ENCODE measurements at places on chromosomes 4 and X.
A peak's percentile ranks its signal among the peaks of the same experiment; 100 is the strongest.

GRCh38 chr4:154604696-154605200 lies 7.7 kb downstream of the FGG start:
- no peak for DNase-seq

GRCh38 chr4:30836231-30836630 lies 116.1 kb downstream of the PCDH7 start:
- no peak for DNase-seq

GRCh38 chr4:169567916-169568315 lies 44.5 kb downstream of the NEK1 start:
- DNase-seq, result no peak

DNA sequence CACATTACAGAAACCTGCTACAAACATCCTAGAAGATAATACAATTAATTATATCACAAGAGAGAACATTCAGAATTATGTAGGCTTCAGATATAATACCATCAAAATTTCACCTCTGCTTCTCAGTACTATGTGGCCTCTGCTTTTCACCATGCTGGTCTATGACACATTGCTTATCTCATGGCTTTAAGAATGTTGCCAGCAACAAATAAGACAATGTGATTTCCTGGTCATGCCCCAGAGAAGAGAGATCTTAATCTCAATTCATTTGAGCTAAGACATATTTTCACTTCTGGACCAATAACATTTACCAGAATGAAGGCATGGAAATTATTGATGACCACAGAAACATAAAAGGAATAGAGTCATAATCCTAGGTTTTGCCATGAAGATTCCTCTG lies 1233.4 kb upstream of the ADGRL3 start:
- DNase-seq, result no peak

- DNase-seq, result no peak
These were observed 31.2 kb upstream of the TAB3 start for GRCh38 chrX:30920271-30920670.

DNA sequence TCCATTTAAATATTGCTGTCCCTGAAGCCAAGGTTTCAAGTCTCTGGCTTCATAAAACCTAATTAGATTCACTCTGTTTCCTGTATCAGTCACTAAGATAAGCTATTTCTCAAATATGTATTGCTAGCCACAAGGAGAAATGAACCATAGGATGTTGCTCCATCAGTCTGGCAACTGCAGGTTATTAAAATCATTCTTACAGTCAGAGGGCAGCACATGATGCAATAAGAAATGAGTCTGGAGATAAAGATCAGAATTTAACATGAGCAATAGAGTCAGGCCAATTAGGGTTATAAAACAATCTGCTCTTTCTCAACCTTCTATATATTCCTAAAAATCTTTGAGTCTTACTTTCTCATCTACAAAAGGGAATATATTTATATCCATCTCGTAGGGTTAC lies 7.2 kb downstream of the PRKG2 start:
- no peak for DNase-seq

DNA sequence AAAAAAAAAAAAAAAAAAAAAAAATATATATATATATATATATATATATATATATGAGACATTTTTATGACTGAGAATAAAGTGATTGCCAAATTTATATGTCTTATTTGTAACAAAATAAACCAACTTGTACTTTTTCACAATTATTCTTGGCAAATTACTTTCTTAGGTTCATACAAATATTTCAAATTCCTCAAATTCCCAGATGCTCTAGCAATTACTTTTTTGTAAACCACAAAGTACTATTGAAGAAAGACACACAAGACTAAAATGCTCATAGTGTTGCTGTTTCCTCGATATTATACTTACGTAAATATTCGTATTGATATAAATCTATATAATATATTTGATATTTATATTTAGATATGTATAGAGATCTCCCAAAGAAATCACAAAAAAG lies 390.0 kb downstream of the FAT4 start:
- DNase-seq, result no peak

DNA sequence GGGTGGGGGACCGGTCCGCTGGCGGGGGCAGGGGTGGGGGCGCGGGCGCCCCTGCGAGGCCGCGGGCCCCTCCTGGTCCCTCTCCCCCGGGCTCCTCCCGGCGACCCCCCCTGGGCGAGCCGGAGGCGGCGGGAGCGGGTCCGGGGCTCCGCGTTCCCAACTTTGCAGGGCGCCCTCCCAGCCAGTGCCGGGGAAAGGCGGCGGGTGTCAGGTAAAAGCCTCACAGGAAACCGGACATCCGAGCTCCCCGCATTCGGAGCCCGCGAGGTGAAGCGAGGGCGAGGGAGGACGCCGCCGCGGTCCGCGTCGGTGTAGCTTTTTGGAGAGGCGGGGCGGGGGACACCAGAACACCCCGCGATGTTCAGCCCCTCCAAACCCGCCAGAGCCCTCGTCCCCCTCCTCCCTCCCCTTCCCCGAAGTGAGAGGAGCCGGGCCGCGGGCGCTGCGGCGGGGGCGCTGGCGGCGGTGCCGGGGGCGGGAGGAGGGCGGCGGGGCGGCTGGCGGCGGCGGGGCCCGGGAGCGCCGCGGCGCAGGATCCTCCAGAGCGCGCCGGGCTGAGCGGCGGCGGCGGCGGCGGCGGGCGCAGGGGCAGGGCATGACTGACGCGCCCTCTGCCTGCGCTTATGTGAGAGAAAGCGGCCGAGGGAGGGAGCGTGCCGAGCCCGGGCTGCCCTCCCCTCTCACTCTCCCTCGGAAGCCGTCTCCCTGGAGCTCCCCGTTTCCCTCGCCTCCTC lies at the start of gene VEGFC:
Gene VEGFC, minus strand, starts transcription at position 597 of the 734 bp plus-strand sequence. CDS start 611 bp downstream, outside the sequence.
- peak; percentile 44 for DNase-seq

- no peak for DNase-seq
These were observed 61.9 kb upstream of the IGFBP7 start for GRCh38 chr4:57172065-57172464.

GRCh38 chr4:39362827-39363226 lies 3.3 kb downstream of the RFC1 start:
- no peak for DNase-seq

- DNase-seq, result no peak
These were observed 53.0 kb upstream of the KDR start for GRCh38 chr4:55178226-55179005.

GRCh38 chr4:78074759-78075158 lies 17.6 kb downstream of the FRAS1 start:
- no peak for DNase-seq

- no peak for DNase-seq
These were observed 140.5 kb upstream of the RAPGEF2 start for GRCh38 chr4:158962393-158962792.

GRCh38 chr4:168633496-168633895 lies 136.6 kb downstream of the PALLD start:
- no peak for DNase-seq

DNA sequence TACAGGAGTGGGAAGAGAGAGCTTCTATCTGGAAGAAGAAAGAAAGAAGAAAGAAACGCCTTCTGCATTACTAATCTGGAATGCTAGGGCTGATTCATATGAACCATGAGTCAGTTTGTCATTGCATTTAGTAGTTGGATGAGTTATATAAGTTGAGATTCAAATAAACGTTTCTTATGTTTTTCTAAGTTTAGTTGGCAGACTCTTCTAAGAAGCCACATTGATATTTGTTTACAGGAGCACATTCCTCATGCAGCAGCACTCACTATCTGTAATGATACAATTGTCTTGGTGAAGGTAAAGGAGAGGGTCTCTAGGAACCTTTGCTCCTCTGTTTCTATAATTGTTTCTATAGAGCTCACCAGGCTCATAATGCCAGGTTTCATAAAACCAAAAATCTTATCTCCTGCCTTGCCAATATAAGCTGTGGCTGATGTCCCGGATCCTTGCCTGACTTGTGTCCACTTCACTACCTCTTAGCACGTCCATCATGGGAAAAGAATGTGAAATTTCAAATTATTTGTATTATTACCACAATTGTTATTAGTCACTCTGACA lies 39.5 kb downstream of the HOPX start:
- DNase-seq, result no peak

All from neural crest cell (in vitro differentiated cells).